Activated T-helper 1 cell treated with anti-CD3 and anti-CD28 coated beads, Interleukin-2, amount 50 U/mL, for 16 hours (primary cell): ENCODE measurements at places on chromosomes 6 and 20.

- DNase-seq: no peak
Measured at GRCh38 chr6:27495386-27496135, 22.7 kb upstream of the ZNF184 start.

DNA sequence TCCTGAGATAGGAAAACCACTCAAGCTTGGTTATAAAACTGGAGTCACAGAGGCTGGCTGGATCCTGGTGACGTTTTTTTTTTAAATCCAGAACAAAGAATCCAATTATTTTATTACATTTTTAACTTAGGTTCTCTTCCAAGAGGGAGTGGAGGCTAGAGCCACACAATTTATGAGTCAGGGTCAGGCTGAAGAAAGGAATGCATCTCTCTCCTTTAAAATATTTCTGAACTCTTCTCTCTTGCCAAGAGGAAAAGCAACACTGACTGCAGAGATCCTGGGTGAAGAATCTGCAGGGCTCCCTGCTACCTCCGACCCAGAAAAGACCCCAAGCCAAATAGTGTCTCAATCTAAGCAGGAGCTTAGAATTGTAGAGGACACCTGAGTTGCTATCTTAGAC lies 88.5 kb upstream of the SSTR4 start:
- no peak for DNase-seq

DNA sequence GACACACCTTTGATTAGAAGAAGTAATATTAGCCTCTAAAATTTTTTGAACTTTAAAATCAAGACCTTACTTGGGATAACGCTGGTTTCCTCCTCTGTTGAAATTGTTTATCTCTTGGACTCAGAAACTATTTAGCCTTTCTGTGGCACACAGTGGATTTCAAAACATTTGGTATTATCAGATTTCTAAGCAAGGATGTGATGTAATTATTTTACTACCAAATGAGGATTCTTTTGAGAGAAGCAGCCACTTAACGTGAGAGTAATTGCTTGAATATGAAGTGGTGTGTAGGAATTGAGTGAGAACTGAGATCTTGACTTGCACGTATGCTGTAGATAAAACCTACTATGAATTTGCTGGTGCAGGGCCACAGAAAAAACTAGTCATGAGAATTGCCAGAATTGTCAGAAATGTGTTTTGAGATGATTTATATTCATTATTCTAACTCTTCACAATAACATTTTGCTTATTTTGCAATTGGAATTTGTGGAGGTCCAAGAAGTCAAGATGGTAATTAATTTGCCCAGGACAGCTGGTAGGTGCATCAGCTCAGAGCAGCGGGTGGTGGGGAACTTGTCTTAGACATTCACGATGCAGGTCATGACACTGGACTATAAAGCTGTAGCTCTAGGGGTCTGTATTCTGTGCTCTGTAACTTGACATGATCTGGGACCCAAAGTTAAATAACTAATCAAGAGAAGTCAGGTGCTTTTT lies 53.4 kb downstream of the AKAP12 start:
- no peak for DNase-seq

DNA sequence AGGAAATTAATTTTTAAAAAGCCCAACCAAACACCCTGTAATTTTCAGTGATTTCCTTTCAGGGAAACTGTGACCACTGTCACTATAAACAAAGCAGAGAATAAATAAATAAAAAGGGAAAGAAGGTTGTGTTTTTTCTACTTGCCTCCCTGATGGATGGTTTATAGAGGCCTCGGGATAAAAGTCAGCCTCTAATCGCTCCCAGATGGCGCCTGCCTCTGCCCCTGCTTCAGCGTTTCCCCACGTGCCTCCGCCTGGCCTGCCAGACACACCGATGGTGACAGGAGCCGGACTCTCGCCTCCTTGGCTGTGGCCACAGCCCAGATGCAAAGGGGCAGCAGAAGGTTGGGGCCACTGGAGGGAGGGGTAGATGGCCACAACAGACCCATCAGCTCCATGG lies 327.7 kb downstream of the CDC5L start:
- DNase-seq: no peak

GRCh38 chr6:140669321-140669720 lies 1294.9 kb upstream of the CITED2 start:
- DNase-seq: no peak

DNA sequence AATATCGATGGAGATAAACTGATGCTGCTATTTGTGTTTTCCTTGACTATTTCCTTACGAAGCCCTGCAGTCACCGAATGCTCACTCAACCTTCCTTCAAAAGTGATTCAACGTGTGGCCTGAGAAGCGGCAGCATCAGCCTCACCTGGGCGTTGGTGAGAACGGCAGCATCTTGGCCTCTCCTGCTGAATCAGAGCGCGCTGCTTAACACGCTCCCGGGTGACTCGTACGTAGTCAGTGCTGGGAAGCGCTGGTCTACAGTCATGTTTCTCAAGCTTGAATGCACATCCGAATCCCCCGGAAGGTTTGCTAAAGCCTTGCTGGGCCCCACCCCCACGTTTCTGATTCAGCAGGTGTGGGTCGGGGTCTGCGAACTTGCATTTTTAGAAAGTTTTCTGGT lies 214.1 kb upstream of the RREB1 start:
- DNase-seq: no peak

DNA sequence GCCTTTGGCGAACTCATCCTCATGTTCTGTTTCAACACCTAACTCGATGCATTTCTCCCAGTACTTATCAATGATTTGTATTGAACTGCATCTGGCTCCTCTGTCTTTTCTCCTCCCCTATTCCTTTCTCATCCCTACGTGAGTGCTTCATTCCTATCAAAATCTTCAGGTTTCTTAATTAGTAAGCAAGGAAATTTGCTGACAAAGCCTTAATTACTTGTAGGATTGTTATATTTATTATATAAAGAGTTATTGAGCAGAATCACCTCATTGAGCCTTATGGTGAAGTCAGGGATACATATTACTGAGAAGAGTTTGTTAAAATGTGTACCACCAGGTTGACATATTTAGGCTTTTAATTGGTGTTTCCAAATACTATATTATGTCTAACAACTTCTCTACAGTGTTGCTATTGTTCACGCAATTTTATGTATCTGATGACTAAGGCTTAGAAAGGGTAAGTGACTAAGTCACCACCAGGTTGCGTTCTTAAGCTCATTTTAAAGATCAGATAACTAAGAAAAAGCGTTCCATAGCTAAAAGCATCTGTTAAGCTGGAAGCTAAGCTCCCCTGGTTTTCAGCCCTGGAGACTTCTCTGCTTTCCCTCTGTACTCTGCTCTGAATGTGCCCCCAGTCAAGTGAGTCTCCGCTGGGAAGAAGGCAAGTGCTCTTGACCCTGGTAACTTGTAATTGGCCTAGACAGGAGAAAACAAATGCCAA lies 18.9 kb downstream of the SCGN start:
- DNase-seq: no peak

DNA sequence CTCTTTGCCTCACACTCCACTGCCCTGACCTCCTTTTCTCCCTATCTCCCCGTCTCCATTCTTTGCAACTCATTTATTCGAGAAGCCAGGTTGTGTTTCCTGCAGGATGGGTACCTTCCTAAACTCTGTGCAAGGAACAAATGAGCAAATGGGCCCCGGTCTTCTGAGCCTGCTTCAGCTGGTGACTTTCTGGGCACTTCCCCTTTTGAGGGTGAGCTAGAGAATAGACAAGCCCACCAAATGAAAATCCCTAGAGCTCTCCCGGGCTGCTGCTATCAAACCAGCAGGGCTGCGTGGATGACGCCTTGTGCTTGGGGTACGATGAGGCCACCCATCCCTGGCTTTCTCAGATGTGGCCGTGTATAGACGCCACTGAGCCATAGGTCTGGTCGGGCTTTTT lies 91.0 kb upstream of the FOXA2 start:
- no peak for DNase-seq

- no peak for DNase-seq
Measured at GRCh38 chr20:33132513-33133372, 35.2 kb upstream of the BPIFA2 start.
